ENCODE measurements at places on chromosomes 1 and 21. TPM values are rescaled to one million over a fixed set of nuclear protein-coding genes. Genes with fewer than 3 reads are reported as not detected.

Gene TRIM58
- total RNA-seq, result not detected

Gene TDRD10
- total RNA-seq, result not detected

Gene KRTAP13-2
- total RNA-seq, result not detected

Gene GABRD
- total RNA-seq, result not detected

Gene CFHR1
- total RNA-seq, result not detected

Gene OR2L13
- total RNA-seq, result 0.37 TPM

Gene S100A7A
- not detected for total RNA-seq

Gene MYOG
- total RNA-seq, result not detected

Gene THRAP3
- total RNA-seq, result 26.4 TPM

Gene DIO1
- total RNA-seq, result not detected

DNA sequence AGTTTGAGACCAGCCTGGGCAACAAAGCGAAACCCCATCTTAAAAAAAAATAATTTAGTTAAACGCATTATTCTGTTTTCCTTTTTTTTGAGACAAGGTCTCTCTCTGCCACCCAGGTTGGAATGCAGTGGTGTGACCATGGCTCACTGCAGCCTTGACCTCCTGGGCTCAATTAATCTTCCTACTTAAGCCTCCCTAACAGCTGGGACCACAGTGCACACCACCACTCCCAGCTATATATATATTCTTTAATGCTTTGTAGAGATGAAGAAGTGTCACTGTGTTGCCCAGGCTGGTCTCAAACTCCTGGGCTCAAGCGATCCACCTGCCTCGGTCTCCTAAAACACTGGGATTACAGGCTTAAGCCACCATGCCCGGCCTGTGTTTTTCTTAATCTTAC is 7.7 kb upstream of the KLF17 start:
- no peak for DNase-seq

GRCh38 chr1:115727706-115728249 is 40.7 kb downstream of the CASQ2 start:
- DNase-seq, result peak; percentile 87

- no peak for DNase-seq
Observed at GRCh38 chr1:236692742-236693141, 6.4 kb downstream of the ACTN2 start.

DNA sequence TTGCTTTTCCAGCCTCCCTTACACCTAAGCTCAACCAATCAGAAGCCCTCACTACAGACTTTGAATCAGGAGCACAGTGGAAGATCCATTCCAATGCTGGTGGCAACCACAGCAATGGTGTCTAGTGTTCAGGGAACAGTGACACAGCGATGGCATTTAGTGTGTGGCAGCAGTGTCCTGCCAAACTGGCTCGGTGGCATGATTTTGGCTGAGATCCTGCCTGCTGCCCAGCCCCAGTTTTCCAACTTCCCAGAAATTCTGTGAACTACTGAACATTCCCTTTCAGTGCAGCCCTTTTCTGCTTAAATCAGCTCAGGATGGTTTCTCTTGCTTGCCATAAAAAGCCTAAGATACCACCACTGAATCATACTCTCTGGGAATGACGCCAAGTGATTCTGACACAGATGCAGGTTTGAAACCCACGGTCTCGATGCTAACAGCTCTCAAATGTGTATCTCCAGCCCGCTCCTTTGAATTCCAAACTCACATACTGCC is 8.8 kb downstream of the ASAP3 start:
- no peak for DNase-seq

- DNase-seq, result no peak
Observed at GRCh38 chr1:56397811-56398231, 181.5 kb downstream of the PLPP3 start.

GRCh38 chr21:40227096-40227495 is 359.9 kb downstream of the PCP4 start:
- no peak for DNase-seq

DNA sequence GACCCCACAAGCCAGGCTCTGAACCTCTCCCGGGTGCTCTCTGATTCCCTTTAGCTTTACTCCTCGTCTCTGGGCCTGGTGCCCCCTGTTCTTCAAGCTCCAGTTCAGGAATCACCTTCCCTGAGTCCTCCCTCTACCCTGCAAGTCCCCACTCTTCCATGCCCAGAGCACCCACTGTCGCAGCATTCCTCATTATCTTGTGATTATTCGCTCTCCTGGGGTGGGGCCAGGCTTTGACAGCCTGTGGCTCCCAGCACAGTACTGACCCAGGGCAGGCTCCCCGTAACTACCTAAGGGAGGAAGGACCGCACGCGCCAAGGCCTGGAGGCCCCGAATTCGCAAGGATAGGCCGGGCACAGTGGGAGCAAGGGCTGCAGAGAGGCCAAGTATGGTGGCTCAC is 734 bp upstream of the C1orf210 start:
- peak; percentile 48 for DNase-seq

DNA sequence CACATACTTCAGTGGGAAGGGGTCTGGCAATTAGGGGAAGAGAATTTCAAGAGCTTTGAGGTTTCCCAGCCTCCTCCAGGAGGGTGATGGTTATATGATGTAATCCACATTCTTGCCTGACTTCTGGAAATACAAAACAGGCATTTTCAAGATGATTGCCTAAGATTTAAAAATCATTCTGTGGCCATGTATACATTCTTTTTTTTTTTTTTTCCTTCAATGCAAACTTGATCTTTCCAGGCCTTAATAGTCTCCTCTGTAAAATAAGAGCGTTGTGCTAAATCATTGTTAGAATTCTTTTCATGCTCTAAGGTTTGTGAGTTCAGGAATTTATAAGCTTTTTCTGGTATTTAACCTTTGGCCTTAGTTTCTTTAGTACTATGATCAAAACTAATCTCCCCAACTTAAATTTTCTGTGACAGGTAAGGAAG is 192.3 kb upstream of the HMCN1 start:
- DNase-seq, result no peak

DNA sequence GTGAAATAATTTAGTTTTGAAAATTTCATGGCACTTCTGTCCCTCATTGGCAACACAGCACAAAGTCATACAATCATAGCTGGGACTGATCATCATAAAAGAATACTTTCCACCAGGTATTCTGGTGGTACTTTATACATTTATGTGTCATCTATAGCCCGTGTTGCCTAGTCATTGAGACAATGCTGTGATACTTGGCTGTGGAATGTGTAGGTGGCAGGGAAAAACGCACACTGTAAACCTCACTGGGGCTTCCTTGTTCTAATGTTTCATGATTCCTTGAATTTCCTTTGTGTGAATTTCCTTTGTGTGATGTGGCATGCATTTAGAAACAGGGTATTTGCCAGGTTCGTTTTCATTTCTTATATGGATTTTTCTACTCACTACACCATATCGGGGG is 118.3 kb downstream of the FMN2 start:
- no peak for DNase-seq

DNA sequence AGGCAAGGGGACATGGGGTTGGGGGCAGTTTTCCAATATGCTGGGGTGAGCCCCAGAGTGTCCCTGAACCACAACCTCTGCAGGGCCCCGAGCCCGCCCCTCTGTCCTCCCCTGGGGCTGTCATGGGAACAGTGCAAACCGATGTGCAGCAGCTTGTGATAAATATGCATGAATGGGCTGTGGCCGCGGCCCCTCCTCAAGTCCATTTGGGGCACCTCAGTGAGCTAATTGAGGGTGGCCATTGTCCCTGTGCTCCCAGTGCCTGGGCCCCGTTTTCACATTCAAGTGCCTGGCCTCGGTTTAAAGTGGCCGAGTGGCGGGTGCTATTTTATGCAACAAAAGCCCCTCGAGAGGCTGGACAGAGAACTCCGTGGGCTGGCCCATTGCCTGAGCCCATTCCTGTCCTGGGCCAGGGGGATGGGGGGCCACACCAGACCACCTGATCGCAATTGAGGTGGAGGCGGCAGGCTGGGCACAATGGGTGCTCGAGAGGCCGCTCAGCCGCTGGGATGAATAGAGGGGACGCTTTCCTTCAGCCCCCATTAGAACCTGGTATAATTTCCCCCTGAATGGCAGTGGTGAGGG is 193.7 kb downstream of the FOXD2 start:
- DNase-seq, result no peak

- DNase-seq, result no peak
Observed at GRCh38 chr1:105416261-105416660, 1640.2 kb upstream of the PRMT6 start.

- DNase-seq, result no peak
Observed at GRCh38 chr1:41278076-41278475, 36.0 kb upstream of the SCMH1 start.

DNA sequence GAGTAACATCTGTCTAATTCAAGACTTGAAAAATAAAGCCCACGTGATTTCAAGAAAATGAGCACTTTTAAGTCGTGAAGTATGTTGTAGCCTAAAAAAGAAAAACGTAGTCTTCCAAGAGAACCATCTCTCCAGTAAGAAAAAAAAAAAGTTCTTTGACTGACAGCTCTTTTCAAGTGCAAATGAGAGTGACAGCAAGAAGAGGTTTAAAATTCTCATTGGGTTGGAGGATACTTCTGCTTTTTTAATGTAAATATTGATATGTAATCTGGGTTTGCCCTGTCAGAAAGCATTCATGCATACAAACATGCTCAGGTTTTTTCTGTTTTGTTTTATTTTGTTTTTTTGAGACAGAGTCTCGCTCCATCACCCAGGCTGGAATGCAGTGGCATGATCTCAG is 32.3 kb upstream of the PRDM2 start:
- DNase-seq, result no peak

DNA sequence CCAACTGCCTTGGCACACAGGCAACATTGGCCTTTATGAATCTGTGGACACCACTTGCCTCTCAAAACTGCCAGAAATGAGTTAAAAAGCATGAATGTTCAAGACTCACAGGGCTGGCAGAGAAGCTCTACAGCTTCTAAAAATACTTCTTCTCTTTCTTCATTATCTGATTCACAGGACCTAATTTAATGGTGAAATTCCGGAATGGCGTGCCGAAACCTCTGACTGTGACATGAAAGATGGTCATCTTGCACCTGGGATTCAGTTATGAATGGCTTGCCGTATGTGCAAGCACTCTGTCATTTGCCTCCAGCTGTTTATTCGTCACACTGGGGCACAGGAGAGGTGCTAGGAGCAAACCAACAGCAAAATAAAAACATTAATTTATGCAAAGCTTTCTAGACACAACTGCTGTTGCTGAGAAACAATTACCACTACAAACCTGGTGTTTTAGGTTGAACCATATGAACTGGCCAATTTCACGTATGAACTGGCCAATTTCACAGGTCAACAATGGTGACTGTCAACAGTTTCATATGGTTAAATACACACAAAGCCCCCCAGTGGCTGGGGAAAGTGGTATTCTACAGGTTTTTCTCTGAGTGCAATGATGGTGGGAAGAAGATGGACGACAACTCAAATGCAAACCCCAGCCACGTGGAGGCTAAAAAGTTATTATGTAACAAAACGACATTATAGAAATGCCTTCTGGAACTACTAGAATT is 648.3 kb downstream of the KIF26B start:
- DNase-seq, result no peak

DNA sequence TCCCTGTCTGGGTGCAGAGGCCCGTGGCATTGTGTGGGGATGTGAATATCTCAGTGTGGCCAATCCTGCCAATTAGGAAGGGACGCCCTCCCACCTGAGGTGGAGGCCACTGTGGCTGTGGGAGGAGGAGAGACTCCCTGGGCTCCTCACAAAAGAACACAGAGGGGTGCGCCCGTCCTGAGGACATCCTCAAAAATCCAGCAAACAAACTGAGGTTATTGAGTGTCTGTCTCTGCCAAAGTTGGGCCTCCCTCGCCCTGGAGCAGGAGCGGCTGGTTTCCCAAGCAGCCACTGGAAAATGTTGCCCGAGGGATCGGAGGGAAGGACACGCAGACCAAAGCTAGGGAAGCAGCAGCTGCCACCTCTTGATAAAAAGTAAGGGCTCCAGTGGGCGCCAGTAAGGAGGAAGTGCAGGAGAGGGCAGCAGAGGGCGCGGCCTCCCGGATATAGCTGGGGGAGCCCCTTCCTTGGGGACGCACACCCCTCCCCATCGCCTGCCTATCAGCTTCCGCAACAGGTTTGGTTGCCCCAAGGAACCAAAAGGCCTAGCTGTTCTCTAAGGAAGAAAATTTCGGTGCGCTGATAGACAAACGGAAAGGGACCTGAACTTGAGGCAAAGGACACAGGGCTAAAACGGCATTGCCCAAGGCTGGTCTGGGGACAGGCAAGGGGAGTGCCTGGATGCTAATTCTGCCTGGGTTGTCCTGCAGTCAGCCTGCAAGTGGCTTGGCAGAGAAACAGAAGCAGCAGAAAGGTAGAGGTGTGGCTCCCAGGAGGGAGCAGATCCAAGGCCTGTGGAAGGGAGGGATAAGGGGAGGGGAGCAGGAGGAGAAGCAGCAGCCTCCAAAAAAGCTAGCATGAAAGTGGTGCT is 1.7 kb upstream of the GRIK3 start:
- DNase-seq, result no peak

DNA sequence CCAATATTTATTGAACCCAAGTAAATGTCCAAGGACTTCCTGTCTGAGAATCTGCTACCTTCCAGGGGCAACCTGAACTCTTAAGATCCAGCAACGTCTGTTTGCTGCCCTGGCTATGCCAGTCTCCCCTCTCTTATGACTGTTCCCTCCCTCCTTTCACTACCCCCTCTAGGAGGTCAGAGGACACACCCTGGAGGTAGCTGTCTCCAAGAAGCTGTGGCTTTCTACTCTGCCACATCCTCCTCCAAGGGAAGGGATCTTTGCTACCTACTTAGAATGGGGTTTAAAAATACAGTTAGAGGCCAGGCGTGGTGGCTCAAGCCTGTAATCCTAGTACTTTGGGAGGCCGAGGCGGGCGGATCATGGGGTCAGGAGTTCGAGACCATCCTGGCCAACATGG is 3.6 kb upstream of the SMPDL3B start:
- DNase-seq, result no peak
